ENCODE measurements at places on chromosomes 5 and 9.

- DNase-seq: no peak
These were observed 146.2 kb upstream of the KLF4 start for GRCh38 chr9:107635803-107636174.

DNA sequence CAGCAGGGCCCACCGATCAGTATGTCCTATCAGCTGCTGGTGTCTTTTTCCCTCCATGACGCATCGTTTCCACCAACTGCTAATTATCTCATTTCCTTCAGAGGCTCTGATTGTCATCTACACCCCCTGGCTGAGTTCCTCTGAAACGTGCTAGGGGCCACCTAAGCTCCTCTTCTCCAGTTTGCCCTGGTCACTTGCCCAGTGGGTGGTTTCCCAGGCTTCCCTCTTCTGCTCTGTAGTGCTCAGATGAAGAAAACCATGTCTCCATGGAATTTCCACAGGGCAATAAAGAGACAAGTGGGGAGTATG is 65.3 kb downstream of the TSTD2 start:
- DNase-seq: no peak

DNA sequence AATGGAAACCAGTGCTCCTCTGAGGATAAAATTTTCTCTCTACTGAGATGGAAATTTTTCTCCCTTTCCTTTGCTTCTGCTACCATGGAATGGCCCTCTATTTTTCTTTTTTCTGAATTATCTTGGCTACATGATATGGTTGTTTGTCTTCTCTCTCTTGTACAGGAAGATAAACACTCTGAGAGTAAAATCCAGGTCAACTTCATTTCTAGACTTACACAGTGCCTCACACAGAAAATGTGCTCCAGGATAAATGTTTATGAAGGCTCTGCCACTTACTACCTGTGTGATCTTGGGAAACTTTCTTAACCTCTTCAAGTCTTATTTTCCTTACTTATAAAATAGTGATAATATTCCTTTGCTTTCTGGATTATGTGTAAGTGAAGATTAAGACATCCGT is 153.9 kb downstream of the PRELID2 start:
- no peak for DNase-seq

- no peak for DNase-seq
These were observed 50.0 kb downstream of the SERINC5 start for GRCh38 chr5:80205846-80206245.

GRCh38 chr9:84111726-84112125 is 131.1 kb downstream of the RMI1 start:
- DNase-seq: no peak

All from CD4-positive, alpha-beta T cell treated with Interleukin-17A for 1 hour (primary cell).